NCI-H446 (cell line): ENCODE measurements at places on chromosomes 16 and 17.

DNA sequence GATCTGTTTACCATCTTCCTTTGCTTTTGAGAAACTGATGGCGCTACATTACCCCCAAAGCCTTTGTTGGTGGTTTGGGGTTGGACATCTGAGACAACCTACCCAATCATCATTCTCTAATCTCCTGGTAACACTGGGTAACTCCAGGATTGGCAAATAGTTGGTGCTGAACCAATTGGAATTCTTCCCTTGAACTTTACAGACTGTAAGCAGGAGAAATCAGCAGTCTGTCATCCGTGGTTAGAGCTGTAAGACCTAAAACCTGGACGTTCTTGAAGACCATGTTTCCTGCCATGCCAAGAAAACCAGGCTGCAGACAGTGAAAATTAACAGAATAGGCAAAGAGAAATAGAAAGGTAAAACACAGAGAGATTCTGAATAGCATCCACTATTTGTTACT lies 398.8 kb upstream of the SALL1 start:
- no peak for DNase-seq

DNA sequence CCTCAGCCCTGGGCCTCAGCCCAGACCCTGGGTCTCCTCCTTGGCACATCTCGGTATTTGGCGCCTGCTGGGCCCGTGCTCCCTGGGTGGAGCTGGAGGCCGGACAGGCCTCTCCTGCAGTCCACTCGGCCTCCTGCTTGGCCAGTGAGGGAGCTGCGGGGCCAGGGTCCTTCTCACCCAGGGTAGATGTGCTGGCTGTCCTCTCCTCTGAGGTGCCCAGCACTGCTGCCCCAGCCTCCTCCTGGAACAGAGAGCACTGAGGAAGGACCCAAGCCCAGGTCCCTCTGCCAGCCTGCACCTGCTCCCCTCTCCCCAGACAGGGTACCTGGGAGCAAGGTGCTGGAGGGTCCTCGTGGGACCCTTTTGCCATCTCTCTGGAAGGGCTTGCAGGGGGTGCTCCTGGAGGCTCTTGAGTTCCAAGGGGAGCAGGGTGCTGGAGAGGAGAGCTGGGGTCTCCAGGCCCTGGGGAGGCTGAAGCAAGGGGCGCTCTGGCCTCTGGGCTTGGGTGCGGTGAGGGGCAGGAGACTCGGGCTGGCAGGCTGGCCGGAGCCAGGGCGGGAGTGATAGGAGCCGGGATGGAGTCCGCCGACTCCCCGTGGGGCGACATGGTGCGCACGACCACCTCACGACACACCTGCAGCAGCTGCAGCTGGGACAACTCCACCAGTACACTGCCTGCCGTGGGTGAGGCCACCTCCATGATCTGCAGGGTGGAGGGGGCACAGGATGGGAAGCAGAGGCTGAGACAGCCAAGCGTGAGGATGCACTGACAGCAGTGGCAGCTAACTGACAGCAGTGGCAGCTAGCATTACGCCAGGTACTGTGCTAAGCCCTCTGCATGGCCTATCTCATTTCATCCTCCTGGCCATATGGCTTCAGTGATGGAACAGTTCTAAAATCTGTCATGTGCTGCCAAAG lies 17.8 kb downstream of the TSPOAP1 start:
- no peak for DNase-seq

DNA sequence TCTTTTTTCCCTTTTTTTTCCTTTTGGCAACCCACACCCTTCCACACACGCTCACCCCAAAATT lies at the start of gene NLK:
TSS of gene NLK (plus strand) at position 21 of the 64 bp plus-strand sequence. CDS start 197 bp downstream, outside the sequence.
- DNase-seq = no peak

GRCh38 chr16:31200821-31201568 lies 1.6 kb downstream of the PYCARD start:
- DNase-seq = no peak

DNA sequence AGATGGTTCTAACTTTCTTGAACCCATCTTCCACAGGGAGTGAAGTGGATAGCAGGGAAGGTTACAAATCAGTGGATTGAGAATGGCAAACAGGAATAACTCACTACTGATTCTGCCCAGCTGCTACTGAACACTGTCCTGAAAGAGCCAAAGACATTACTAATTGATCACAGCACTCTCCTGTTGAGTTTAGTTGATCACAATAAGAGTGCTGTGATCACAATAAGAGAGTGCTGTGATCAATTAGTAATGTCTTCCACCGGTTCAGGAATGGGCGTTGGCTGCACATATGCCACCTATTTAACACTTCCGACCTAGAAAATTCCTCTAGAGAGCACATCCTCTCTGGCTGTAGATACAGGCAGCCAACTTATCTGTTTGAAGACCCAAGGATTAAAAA lies 11.4 kb downstream of the CFAP97D1 start:
- peak; percentile 26 for DNase-seq

DNA sequence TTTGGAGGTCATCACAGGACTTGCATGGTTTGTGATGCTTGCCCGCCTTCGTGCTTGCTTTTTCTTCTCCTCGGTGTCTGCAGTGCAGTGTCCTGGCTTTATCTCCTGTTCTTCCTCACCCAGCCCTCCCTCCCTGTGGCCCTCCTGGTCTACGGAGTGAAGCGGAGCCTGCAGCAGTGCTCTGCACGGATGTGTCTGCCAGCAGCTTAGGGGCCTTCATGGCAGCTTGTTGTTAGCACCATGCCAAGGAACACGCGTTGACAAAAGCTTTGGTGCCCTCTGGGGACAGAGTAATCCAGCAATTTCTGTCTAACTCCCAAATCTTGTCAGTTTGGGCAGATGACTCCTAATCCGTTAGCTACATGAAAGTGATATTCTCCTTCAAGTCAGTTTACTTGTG lies 9.9 kb downstream of the DHODH start:
- no peak for DNase-seq

DNA sequence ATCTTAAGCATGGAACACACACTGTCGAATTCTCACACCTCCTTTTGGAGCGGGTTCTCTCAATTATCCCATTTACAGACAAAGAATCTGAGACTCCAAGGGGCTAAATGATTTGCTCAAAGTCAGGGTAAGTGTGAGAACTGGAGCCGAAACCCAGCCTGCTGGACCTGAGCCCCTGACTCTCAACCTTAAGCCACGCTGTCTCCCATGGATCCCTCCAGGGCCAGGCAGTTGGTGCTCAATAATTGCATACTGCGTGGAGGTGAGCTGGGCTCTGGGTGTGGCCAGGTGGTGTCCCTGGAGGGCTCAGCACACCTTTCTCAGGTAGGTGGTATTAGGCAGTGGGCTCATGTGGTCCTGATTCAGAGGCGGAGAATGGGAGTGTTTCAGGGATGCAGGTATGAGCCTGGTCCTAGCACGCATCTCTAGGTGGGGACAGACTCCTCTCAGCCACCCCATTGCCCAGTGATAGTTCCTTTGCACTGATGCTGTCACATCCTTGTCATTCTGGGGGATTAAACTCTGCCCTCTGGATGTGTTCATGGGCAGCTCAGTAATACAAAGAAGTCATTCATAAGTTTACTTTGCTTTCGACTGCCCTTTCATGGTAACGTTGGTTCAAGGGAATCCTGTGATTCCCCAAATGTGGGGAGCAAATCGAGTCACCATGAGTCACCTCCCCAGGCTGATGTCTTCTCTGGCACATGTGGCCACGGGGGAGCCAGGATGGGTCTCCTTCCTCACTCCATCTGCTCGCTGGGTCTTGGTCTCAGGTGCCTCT lies 399.5 kb upstream of the TNRC6C start:
- DNase-seq = no peak

GRCh38 chr17:54754560-54754959 lies 146.1 kb upstream of the TOM1L1 start:
- DNase-seq = peak; percentile 8

DNA sequence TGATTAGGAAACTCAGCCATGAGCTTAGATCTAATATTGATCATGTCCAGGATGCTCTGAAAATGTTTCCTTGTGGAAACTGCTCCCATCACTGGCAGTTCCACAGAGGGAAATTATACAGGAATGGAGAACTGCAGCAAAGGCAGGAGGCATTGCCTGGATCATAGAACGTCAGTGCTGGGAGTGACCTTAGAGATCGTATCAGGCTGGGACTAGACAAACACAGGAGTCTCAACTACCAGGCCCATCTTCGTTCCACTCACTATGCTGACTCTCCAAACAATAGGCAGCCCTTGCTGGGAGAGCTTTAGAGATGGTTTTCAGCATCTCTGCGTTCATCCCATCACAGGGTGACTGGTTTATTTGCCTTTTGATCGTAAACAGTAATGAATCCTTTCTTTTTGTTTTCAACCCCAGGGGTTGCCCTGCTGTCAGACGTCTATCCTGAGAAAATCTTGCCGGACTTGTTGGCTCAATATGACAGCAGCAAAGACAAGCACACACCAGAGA lies 130.3 kb downstream of the TANGO6 start:
- DNase-seq = no peak

GRCh38 chr16:68247400-68247799 lies 2.2 kb downstream of the PLA2G15 start:
- DNase-seq = no peak

GRCh38 chr16:77183137-77183536 lies 7.9 kb upstream of the MON1B start:
- no peak for DNase-seq

- no peak for DNase-seq
Observed at GRCh38 chr17:28499364-28499664, 6.8 kb upstream of the FOXN1 start.

GRCh38 chr17:69672924-69673323 lies 258.4 kb downstream of the MAP2K6 start:
- DNase-seq = no peak

DNA sequence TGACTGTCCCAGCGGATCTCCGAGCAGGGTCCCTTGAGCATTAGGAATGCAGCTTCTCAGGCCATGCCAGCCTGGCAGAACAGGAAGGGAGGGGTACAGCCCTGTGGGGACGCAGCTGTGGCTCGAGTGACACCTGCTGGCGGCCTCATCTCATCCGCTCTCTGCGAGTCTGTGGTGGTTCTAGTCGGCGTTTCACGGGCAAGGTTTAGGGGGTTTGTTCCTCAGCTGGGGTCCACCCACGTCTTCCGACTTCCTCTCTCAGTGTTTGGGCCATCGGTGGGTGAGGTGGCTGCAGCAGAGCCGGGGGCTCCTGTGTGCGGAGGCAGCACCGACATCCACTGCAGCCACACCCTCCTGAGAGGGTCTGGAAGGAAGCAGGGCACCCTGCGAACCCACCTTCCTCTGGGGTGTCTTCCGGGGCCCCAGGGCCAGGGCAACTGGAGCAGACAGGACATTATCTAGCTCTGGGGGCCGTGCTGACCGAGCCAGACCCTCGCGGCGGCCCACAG lies 33.3 kb downstream of the JPH3 start:
- DNase-seq = no peak
